Inflammatory macrophage treated with lipopolysaccharide for 4 hours (primary cell): ENCODE measurements at places on chromosomes 12 and 14.

- no peak for DNase-seq
Observed at GRCh38 chr12:111937429-111937828, 75.5 kb downstream of the TMEM116 start.

DNA sequence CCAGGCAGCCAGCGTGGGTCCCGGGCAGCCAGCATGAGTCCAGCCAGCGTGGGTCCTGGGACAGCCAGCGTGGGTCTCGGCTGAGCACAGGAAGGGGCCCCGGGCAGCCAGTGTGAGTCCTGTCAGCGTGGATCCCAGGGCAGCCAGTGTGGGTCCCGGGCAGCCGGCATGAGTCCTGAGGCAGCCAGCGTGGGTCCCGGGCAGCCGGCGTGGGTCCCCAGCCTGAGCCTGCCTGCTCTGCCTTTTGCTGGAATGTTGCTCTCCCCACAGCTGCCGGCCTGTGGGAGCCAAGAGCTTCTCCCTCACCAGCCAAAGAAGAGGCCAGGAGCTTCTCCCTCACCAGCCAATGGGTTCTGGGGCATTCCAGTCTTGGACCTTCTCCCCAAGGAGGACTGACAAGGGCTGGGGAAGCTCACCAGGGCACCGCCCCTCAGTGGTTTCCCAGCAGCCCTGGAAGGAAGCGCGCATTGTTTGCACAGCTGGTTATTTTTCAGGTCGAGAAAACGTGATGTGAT, 15.0 kb upstream of the RFLNA start:
- no peak for DNase-seq

GRCh38 chr12:93299262-93299846, 78.4 kb upstream of the NUDT4 start:
- no peak for DNase-seq

DNA sequence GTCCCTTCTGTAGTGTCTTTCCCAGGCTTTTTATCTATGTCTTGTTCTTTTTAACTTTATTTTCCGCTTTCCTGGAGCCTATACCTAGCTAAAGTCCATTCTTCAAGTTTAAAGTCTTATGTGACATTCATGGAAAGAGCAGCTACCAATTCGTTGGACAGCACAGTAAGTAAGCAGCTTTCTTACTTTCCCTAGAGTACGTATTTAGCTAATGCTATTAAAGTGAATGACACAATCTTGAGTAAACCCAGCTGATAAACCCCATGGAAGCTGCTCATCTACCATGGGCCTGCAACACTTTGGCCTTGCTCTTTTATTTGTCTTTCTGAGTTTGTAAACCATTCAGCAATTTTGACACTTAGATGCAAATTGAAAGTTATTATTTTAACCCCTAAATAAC, 30.0 kb downstream of the ALX1 start:
- no peak for DNase-seq

DNA sequence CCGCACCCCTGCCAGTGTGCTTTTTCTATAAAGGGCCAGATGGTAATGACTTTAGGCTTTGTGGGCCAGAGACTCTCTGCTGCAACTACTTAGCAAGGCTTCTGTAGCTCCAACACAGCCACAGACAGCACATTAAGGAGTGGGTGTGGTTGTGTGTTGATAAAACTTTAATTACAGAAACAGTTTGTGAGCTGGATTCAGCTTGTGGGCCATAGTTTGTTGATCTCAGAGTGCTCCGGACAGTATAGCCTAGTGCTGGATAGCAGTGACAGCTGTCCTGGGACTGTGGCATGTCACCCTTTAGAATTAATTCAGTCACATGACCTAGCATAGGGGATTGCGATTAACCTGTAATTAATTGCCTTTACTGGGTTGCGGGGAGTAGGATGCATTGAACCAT, 109.7 kb downstream of the ZNF664 start:
- DNase-seq, result no peak
